ENCODE measurements at places on chromosomes 6 and 20. TPM values are rescaled to one million over a fixed set of nuclear protein-coding genes. Genes with fewer than 3 reads are reported as not detected.

GRCh38 chr6:96844530-96844929 lies 7.3 kb upstream of the GPR63 start:
- DNase-seq: no peak

- no peak for DNase-seq
Observed at GRCh38 chr6:4280031-4280430, 144.7 kb upstream of the ECI2 start.

Gene GABRR1
- not detected for polyA plus RNA-seq

DNA sequence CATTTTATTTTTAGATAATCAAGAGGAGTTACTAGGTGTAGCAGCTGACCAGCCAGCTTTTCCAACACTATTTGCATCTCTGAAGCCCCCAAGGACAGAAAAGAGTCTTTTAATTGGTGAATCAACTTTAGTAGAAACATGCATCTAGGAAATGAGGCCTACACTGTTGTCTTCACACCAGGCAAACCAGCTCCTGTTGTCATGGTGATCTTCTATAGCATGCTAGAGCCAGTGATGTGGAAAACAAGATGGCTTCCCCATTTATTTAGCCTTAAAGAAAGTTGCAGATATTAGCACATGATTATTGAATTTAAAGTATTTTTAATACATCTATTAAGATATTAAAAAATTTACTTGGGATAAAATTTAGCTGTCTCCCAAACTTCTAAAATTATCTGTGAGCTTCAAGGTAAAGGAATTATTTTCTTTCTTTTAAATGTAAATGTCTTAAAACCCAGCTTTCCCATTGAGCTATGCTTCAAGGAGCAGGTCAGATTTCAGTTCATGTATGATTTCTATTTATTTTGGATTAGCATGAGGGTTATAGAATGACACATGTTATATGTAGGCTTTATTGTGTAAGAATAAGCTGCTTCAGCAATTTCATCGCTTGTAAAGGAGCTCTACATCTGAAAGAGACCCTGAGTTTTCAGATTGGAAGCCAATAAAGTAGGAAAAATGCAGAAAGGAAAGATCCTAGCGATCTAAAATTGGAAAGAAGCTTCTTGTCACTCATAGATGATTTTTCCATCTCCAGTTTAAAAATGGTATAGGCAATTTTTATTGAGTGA lies 564.9 kb upstream of the CITED2 start:
- no peak for DNase-seq

GRCh38 chr6:54096811-54097210 lies 14.4 kb upstream of the MLIP start:
- DNase-seq: no peak

Gene CDH4
- 4.7 TPM for polyA plus RNA-seq

- no peak for DNase-seq
Observed at GRCh38 chr6:33445119-33445603, 9.2 kb upstream of the ZBTB9 start.

Gene C20orf202
- polyA plus RNA-seq: 1.5 TPM

DNA sequence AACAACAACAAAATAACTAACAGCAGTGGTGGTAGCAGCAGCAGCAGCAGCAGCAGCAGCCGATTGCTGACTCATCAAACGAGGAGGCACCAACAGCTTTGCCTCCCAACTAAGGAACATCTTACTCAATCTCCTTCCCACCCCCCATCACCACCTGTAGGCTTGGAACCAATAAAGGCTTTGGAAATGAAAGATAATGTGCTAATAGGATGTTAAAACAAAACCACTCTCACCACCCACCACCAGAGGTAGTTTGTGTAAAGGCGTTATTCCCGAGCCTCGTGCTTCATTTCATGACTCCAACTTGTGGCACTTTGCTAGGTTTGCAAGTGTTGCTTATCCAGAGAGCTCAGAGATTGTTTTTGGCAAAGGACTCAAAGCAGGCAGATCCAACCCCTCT lies 346.5 kb downstream of the CD83 start:
- no peak for DNase-seq

DNA sequence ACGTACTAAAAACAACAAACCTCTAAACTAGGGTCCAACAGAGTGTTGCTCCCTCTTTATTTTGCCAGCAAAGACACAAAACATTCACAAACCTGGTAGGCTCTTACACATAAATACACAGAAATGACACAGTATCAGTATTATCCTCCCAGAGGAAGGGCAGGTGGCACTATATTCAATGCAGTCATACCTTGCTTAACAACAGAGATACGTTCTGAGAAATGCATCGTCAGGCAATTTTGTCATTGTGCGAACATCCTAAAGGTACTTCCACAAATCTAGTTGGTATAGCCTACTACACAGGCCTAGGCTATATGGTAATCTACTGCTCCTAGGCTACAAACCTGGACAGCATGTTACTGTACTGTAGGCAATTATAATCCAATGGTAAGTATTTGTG lies 9.6 kb downstream of the ZBTB2 start:
- no peak for DNase-seq

- no peak for DNase-seq
Observed at GRCh38 chr6:157133856-157134255, 189.5 kb downstream of the TMEM242 start.

All from right lung (tissue), 10 donors.